Caudate nucleus (tissue), 63 donors: ENCODE measurements at places on chromosomes 3 and 15.

DNA sequence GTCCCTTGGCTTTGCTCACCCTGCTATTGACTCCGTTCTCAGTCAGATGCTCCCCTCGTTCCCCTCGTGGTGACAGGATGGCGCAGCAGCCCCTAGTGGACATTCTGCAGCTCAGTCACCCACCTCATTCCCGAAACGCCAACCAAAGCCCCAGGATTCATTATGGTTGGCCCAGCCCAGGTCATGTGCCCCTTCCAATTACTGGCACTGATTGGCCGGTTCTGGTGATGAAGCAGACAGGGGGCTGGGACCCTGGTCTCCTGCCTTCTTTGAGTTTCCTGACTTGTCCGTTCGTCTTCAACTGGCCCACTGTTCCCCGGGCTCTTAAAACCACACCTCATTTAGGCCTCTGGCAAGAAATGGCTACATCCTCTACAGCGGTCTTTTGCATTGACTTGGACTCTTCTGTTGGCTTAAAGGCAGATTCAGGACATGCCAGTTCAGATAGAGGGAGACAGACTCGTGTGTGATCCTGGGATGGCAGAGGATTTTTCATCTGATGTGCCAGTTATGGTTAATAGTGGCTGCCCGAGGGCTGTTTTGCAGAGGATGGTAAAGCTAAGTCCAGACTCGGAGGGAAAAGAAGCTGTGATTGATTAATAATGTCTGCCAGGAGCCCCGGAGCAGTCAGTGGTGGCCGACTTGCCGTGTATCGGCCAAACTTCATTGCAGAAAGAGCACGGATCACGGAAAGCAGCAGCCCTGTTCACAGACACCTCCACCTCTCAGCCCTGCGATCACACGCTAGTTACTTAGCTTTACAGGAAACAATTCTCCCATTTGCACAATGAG is 37.8 kb downstream of the LSM3 start:
- DNase-seq: peak; percentile 82

DNA sequence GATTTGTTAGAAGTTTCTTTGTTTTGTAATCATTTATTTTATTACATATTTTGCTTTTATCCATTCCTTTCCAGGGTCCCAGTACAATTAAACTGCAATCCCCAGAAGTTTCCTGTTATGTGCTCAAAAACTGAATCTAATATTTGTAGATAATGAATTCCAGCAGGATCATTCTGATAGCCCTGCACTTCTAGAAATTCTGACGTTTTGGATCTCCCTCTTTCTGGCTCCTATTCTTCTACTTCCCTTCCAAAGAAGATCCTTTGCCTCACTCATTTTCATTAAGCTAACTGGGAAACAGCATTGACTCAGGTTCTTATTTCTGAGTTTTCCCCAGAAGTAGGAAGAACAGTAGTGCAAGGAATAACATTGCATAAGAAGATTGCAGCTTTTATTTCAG is 9.9 kb downstream of the P3H2 start:
- no peak for DNase-seq

DNA sequence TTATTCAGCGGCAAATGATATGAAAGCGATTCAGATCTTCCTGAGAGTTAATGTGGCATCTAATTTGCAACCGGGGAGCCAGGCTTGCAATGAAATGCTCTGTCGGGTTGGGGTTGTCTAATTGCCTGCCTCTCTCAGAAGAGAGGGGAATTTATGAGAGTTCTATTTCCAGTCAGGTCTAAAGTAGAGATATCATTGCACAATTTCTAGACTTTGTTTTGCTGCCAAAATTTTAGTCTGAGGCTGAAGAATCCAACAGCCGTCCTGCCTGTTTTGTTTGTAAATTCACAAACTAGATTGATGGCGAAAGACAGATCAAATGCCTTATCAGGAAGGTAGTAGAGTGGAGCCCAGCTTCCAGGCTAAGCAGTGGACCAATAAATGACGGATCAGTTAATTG is 610 bp downstream of the LIPC start:
- DNase-seq: no peak

DNA sequence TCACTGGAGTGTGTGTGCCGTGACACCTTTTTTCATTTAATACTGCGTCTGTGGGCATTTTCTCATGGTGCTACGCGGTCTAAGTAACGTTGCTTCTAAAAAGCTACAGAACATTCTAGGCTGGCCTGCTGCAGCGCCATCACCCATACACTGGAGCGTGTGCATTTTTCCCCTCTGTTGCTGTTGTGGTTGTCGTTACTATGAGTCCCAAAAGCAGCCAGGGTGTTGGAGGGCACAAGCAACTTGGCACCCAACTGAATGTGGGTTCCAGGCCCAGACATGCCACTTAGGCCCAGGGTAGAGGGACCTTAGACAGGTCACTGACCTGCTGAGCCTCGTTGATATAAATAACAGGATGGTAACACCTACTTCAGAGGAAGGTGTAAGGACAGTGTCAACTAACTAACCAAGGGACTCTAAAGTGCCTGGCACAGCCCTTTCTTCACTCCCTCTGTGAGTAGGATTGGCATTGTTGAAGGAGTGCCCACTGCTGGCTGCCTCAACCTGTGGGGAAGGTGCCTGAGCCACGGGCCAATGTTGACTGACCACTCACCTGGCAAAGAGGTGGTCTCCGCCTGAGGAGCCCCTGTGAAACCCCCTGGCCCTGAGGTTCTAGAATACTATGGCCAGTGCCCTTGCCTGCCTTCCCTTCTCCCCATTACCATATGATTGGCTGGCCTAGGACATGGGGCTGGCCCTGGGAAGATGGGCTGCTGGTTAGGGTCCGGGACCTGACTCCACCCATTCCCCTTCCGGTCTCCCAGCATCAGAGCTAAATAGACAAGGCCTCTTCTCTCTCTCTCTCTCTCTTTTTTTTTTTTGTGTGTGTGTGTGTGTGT is 3.5 kb downstream of the CSK start:
- no peak for DNase-seq

DNA sequence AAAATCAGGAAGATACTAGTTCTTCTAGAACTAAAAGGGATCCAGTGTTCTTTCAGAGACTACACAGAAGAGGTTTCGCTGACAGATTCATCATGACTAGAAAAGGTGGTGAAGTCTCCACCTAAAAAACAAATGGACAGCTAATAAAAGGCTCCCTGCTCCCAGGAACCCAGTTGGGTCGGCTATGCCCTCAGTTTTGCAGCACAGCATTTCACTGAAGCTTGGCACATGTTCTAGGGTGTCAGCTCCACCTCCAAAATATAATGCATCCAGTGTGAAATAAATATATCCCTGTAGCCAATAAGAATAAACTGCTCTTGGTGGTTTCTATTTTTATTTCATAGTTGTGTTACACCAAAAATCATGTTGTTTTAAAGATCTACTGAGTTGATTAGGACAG is 55.0 kb downstream of the ZIC4 start:
- DNase-seq: no peak

DNA sequence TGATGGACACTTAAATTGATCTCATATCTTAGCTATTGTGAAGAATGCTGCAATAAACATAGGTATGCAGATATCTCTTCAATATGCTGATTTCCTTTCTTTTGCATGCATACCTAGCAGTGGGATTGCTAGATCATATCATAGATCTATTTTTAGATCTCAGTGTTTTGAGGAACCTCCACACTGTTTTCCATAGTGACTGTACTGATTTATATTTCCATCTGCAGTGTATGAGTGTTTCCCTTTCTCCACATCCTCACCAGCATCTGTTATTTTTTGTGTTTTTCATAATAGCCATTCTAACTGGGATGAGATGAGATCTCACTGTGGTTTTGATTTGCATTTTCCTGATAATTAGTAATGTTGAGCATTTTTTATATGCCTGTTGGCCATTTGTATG is 17.1 kb upstream of the RASA2 start:
- no peak for DNase-seq

GRCh38 chr3:99413504-99413903 is 224.9 kb upstream of the COL8A1 start:
- no peak for DNase-seq

DNA sequence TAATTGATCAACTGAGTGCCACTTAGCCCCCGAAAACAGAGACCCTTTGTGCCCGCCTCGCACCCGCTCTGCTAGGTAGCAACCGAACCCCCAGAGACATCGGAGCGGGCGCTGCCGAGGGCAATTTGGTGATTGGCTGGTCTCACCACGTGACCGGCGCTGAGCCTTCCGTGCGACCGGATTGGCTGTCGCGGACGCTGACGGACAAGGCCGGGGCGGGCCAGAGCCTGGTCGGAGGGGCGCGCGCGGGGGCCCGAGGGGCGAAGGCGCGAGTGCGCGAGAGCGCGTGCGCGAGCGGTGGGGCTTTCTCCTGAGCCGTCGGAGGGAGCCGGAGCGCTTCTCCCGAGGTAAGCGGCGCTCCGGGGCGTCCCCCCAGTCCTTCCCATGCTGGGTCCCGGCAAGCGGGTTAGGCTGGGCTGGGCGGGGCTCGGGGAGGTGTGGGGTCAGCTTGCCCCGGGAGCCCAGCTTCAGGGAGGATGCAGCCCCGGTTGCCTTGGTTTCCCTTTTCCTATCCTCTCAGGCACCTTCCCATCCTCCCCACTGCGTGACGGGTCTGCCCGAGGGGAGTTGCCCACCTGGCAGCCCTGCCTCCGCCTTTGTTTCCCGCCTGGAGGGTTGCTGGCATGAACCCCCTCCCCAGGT is at the start of gene TMEM108:
Gene TMEM108 (plus strand): TSS at position 303 of the 642 bp plus-strand sequence.
- peak; percentile 75 for DNase-seq

DNA sequence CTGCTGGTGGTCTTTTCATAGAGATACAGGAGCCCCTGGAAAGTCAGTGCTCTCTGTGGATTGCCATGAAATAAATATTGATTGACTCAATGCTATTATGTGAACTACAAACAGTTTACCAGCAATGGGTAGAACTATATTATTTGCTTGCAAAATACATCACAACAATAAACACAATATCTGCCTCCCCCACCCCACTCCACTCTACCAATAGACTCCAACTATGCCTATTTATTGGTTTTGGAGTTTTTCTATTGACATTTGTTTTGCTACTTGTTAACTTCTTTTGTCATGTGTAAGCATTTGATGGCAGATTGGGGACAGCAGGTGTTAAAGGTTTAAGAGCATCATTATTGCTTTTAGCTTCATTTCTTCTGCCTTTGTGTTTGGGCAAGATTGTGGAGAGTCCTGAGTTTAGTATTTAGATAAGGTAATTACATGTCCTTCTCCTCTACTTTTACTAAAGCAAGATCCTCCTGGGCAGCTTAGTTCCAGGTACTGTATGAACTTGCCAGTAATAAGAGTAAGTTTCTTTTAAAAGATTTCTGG is 8.3 kb downstream of the FNDC3B start:
- DNase-seq: no peak

GRCh38 chr15:74178326-74179100 is 5.0 kb downstream of the ISLR start:
- DNase-seq: no peak

GRCh38 chr3:38346587-38347410 is at the start of gene XYLB:
XYLB (plus strand) TSS chr3:38346785; CDS start chr3:38346869, 84 bp downstream.
- DNase-seq: peak; percentile 45

DNA sequence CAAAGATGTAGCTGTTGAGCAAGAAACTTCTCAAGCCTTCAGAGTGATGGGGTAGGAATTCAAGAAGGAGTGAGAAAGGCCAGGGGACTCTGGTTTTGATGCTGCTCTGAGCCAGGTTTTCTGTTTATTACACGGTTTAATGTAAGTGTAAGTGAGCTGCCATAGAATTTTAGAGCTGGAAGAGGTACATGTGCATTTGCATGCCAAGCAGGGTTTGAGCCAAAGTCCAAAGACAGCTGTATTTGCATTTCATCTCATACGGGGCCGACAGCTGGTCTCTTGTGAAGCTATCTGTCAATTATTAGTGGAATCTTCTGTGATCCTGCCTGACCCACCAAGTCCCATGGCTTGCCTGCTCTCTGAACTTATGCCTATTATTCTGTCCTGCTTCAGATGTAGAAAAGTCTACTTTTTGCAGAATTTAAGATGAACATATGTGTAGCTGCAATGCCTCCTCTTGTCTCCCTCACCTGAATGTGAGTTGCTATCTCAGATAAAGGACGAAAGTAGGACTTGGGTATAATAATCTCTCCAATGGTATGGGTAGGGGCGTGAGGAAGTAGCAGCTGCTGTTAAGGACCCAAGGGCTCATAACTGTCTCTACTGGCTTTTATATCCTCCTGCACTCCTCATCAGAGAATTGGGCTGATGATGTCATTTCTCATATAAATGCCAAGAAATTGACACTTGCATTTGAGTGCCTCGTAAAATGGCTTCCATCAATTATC is 160.0 kb downstream of the SQOR start:
- DNase-seq: no peak

- DNase-seq: no peak
These were observed 355.1 kb upstream of the WNT5A start for GRCh38 chr3:55842204-55842603.

DNA sequence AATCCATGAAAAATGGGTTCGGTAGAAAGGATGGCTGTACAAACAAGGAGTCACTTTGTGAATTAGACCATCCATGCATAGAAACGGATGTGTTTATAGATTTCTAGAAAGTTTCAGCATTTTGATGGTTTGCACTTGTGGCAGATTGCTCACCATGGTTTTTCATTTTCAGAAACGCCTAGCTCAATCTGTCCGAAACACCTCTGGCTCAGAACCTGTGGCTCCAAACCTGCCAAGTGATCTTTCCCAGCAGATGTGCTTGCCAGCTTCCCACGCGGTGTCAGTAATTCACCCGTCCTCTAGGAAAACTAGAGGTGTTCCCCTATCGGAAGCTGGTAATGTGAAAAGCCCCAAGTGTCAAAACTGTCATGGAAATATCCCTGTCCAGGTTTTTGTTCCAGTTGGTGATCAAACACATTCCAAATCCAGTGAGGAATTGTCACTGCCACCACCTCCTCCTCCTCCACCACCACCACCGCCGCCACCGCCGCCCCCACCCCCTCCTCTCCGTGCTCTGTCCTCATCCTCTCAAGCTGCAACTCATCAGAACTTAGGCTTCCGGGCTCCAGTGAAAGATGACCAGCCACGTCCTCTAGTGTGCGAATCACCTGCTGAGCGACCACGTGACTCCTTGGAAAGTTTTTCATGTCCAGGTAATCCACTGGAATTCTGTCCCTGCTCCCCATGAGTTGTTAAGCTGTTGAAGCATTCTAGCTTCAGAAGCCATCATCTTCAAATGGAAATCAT is 21.2 kb downstream of the WHAMM start:
- DNase-seq: no peak

DNA sequence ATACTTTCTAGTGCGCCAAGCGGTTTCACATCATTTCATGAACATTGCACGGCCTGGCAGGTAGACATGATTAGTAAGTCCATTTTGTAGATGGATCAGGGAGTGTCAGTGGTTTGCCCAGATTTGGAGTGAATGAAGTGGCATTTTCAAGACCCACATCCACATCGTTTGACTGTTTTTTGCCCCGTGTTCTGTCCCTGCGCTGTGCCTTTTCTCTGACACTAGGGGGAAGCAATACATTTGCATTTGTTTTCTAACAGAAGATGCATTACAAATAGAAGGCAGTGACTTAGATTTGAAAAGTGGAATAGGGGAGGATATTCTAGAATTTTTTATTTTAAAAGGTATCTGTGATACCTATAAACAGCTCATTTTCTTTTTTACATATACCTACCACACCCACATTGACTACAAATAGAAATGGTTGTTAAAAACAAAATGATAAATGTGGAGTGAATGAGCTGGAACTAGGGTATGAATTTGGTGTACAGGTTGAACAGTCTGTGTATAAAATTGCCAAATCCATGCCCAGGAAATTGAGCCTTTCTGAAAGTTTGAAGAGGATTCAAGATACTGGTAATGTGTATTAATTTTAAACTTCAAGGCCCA is 98.0 kb downstream of the USP13 start:
- DNase-seq: no peak
